SK-N-DZ (cell line): ENCODE measurements at places on chromosomes 6 and 20.

- no peak for DNase-seq
Measured at GRCh38 chr6:81235512-81235911, 517.0 kb downstream of the TENT5A start.

- DNase-seq, result peak; percentile 63
Measured at GRCh38 chr6:144895313-144896278, 610.5 kb downstream of the UTRN start.

GRCh38 chr6:4380881-4381281 lies 245.5 kb upstream of the ECI2 start:
- DNase-seq, result no peak

DNA sequence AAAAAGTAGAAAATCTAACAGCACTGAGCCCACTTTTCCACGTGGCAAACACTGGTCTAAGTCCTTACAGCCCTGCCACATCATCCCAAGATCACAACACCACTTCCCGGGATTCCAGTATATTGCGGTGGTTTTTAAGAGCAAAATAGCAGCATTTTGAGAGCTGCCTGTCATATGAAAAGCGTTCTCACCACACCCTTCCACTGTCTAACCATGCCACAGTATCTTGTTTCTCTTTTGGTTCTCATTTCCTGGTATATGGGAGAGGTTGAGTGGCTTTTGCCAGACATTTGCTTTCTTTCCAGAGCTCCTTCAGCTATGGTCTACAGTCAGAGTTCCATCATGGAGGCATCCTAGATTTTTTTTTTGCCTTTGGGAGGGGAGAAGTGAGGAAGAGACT lies 243.0 kb downstream of the TSHZ2 start:
- no peak for DNase-seq

- DNase-seq, result no peak
Measured at GRCh38 chr20:56779452-56780143, 150.5 kb downstream of the TFAP2C start.

DNA sequence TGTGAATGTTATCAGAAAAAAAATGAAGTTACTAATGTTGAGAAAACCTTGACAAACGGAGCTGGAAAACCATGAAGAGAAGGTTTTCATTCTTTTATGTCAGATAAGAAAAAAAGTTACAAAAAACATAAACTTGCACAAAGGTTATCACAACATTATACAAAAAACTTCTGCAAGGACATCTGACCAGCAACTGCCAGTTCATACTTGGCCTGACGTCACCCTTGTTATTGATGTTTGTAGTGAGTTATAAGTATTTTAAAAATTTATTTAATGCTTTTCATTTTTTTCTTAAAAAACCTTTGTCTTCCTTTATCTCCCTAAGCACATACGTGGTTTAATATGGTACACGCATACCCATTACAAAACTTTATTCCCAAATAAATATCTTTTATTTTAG lies 16.3 kb downstream of the GSTA3 start:
- no peak for DNase-seq

DNA sequence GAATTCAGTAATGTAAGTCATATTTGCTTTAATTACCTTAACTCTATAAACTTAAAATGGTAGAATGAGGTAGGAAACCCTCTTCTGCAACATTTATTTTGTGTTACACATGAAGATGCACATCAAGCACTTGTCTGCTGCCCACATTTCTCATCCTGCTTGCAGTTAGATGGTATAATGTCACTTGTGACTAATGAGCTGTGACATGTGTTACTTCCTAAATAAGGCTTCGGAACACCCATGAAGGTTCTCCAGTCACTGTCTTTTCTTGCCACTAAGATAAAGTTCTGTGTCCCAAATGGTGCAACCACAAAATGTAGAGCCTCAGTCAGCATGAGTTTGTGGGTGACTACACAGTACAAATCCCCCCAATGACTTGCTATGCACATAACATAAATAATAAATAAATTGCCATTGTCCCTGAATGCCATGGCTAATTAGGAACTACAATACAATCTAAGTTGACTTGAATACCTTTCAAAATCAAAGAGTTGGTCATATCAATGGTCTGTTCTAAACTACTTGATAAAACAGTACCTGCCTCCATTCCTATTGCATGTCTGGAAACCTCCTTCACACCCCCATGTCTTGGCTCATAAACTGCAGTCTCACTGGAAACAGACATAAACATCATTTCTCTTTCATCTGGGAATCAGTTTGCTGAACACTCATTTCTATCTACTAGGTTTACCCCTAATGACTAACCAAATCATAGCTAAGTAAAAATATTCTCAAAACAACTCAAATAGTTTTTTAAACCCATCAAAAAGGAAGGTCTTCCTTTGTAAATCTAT lies 157.2 kb downstream of the PTPRK start:
- no peak for DNase-seq

- DNase-seq, result no peak
Measured at GRCh38 chr20:1330075-1330830, 1.3 kb upstream of the SDCBP2 start.

GRCh38 chr6:169887529-169888140 lies 136.2 kb downstream of the ERMARD start:
- DNase-seq, result no peak

DNA sequence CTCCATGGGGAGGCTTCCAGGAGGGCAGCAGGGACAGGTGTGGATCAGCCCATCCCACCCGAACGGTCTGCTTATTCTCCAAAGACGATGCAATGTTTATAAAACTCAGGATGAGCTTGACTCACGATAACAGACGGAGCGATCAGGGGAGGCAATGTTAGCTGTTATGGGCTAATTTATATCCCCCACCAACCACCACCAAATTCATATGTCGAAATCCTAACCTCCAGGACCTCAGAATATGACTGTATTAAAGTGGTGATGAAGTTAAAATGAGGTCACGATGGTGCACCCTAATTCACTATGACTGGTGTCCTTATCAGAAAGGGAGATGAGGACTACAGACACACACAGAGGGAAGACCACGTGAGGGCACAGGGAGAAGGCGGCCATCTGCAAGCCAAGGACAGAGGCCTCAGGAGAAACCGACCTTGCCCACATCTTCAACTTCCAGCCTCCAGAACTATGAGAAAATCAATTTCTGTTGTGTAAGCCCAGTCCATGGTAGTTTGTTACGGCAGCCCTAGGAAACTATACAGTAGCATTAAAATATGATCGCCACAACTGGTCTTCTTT lies 7.0 kb downstream of the ADTRP start:
- DNase-seq, result no peak

DNA sequence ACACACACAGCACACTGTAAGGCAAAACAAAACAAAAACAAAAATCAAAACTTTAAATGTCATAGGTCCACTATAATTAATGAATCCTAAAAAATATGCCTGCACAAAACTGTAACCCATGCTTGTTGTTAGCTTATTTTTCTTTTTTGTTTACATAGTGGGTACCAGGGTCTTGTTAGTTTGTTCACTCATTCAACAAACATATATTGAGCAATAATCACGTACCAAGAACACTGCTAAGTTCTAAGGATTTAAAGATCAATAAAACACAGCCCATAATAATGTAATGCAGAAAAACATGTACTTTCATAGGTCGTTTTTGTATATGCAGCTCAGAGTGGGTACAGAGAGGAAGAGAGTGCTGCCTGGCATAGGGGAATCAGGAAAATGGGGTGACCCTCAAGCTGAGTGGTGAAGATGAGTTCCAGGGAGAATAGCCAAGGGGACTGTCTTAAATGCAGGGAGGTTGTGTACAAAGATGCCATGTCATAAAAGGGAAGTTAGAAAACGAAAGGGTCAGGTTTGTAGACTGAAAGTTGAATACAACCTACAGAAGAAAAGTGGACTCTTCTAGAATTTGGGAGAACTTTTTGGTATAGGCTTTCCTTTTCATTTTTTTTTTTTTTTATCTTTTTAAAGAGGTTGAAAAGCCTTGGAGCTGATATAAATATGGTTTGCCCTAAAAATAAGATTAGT lies 113.3 kb upstream of the TBX18 start:
- DNase-seq, result no peak

DNA sequence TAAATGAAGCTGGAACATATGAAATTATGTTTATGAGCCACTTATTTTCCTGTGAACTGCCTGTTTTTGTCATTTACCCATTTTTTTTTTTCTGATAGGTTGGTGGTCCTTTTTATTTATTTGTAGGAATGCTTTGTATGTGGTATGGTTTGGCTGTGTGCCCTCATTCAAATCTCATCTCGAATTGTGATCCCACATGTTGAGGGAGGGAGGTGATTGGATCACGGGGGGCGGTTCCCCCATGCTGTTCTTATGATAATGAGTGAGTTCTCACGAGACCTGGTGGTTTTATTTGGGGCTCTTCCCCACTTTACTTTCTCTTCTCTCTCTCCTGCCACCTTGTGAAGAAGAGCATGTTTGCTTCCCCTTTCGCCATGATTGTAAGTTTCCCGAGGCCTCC lies 77.3 kb downstream of the CDH26 start:
- DNase-seq, result no peak

GRCh38 chr6:111774346-111774703 lies 98.9 kb downstream of the FYN start:
- no peak for DNase-seq

DNA sequence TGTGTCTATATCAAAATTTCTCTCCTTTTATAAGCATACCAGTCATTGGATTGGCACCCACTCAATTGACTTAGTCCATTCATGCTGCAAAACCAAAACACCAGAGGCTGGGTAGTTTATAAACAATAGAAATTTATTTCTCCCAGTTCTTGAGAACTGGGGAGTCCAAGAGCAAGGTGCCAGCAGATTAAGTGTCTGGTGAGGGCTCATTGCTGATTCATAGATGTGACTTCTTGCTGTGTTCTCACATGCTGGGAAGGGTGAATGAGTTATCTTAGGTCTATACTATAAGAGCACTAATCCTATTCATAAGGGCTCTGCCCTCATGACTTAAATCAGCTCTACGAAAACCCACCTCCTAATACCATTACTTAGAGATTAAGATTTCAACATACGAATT lies 501.4 kb downstream of the EPM2A start:
- DNase-seq, result no peak

DNA sequence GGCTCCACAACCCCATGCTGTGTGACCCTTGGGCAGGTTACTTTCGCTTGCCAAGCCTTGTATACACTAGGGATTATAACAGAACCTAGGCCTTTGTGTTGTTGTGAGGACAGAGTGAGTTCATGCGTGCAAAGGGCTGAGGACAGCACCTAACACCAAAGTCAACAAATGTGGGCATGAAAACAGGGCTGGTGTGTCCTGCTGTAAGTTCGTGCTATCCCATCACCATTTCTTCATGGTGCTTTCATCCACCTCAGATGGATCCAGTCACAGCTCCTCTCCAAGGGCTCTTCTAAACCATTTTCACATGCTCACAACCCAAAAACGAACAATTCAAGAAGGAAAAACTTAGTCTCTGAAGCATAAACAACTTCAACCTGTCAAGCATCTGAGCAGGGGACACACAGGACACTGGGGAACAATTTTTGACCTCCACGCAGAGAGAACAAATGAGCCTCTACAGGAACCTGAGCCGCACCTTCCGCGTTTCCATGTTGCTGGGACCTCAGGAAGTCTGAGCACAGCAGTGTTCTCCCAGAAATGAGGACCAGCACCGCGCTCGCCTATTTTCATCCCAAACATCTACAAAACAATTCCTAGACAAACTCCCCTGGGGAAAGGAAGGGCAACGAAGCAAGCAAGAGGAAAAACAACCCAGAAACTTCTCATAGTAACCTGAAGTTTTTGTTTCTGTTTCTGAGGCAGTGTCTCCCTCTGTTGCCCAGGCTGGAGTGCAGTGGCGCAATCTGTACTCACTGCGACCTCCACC lies 3.1 kb downstream of the LRP11 start:
- DNase-seq, result no peak

DNA sequence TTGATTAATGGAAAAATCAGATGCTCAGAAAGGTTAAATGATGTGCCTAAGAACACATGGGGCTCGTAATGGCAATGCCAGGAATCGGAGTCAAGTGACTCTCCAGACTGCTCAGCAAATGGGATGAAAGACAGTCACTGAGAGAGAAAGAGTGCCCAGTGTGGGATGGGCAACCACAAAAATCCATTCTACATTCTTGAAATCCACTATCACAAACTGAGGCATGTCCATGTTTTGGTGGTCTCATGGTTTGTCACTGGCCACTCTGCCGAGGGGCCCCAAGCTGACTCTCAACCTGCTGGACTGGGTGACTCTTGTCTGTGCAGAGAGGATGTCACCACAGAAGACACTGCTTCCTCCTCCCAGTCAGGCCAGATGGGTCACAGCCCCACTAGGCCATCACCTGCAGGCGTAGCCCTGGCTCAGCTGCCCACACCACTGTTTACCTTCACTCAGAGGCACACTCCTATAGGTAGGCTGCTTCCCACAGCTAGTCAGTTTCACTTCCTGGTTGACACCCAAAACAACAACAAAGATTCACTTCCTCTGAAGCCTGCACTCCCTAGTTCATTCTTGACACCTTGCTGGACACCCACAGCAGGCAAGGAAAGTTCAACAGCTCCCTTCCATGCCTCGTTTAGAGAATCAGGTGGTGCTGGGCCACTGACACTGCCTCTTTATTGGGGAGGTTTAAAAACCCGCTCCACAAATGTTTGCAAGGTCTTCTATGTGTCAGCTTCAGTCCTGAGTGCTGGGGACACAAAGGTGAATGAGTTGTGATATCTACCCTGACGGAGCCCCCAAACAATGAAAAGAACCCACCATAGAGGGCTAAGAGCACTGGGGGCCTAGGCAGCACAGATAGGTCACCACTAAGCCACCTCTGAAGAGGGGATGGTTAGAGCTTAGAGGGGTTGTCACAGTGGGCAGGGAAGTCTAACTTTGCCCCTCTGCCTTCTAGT lies 21.7 kb downstream of the MAP1LC3A start:
- DNase-seq, result no peak

DNA sequence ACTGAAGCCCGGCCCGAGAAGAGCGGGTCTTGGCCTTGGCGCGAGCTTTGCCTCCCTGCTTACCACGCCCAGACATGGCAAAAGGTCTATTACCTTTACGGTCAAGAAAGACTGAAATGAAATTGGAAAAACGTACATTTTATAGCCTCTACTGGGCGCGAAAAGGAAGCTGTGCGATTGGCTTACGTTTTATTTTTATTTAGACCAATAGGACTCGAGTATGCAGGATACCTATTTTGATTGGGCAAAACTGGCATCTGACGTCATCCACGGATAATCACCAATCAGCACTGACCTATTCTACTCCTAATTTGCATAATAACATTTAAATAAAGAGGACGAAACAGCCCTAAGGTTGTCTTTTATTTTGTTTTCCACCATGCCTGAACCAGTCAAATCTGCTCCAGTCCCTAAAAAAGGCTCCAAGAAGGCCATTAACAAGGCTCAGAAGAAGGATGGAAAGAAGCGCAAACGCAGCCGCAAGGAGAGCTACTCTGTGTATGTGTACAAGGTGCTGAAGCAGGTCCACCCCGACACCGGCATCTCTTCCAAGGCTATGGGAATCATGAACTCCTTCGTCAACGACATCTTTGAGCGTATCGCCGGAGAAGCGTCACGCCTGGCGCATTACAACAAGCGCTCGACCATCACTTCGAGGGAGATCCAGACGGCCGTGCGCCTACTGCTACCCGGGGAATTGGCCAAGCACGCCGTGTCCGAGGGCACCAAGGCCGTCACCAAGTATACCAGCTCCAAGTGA lies 97.4 kb downstream of the OR2B2 start:
- peak; percentile 84 for DNase-seq

GRCh38 chr6:2157441-2158127 lies 87.8 kb downstream of the GMDS start:
- DNase-seq, result no peak

GRCh38 chr6:168527451-168528210 lies 86.6 kb downstream of the SMOC2 start:
- no peak for DNase-seq

GRCh38 chr6:166274739-166275370 lies 33.3 kb downstream of the PRR18 start:
- no peak for DNase-seq
